ENCODE measurements at places on chromosomes 4 and X.

DNA sequence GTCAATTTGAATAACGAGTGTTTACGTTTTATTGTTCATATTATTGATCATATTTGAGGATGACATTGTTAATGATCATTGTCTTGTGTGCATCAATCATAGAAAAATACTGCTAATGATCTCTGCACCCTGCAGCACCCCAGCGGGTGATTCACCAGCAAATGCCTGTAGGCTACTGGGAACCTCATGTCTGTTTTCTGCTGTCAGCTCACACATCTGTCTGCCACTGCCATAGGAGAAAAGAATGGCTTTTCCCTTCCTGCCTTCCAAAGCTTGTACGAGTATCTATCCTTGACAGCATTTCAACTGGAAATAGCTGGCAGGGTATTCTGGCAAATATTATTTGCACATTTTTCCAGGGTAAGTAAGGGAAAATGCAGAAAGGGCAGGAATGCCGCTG, 272.1 kb upstream of the TRAM1L1 start:
- DNase-seq: no peak

- no peak for DNase-seq
Measured at GRCh38 chrX:23901060-23901459, 6.7 kb downstream of the APOO start.

GRCh38 chrX:134032441-134032840, 47.0 kb upstream of the GPC3 start:
- no peak for DNase-seq

DNA sequence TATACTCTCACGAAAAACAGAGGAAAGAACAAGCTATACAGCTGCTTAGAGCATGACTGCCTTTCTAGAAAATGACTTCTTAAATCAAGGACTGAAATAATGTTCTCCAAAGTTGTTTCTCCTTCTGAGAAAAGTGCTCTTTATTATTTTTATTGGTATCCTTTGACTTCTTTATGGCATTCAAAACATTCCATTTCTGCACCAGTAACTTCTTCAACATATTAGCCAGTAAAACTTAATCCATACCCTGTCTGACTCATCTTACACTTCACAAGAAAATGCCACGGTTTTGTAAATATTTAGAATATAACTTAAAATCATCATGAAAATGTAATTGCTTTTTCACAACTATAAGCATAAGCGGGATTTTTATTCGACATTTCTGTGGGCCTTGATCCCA, 180.4 kb downstream of the NR3C2 start:
- DNase-seq: no peak

- no peak for DNase-seq
Measured at GRCh38 chr4:187666697-187667494, 328.7 kb upstream of the ZFP42 start.

DNA sequence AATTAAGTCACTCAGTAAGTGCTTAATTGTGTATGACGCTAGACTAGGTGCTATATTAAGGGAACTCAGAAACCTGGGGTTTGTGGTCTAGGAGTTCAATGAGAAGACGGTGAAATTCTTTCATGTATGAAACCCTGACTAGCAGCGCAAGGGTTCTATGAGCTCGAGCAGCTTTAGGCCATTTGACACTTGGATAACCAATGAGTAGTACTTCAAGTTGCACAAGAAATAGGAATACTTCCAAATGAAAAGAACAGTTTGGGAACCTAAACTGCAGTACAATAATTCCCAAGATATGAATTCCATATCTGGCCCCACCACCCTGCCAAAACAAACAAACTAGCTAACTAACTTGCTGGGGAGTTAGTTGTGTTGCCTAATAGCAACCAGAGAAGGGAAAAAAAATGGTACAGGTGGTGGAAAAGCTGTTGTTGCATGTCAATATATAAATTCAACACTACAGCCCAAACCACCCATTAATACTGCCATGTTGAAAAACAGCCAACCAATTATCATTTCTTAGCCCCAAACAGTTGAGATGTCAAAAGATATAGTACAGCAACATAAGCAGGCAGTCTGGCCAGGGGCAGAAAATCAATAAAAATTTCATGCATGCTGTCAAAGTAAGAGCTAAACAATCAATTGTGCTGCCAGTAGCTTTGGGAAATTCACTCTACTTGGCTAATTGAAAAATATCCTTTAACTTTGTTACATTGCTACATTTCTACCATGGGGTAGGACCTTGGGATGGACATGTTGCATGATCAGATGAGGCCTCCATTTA, 54.6 kb upstream of the MCF2 start:
- no peak for DNase-seq

DNA sequence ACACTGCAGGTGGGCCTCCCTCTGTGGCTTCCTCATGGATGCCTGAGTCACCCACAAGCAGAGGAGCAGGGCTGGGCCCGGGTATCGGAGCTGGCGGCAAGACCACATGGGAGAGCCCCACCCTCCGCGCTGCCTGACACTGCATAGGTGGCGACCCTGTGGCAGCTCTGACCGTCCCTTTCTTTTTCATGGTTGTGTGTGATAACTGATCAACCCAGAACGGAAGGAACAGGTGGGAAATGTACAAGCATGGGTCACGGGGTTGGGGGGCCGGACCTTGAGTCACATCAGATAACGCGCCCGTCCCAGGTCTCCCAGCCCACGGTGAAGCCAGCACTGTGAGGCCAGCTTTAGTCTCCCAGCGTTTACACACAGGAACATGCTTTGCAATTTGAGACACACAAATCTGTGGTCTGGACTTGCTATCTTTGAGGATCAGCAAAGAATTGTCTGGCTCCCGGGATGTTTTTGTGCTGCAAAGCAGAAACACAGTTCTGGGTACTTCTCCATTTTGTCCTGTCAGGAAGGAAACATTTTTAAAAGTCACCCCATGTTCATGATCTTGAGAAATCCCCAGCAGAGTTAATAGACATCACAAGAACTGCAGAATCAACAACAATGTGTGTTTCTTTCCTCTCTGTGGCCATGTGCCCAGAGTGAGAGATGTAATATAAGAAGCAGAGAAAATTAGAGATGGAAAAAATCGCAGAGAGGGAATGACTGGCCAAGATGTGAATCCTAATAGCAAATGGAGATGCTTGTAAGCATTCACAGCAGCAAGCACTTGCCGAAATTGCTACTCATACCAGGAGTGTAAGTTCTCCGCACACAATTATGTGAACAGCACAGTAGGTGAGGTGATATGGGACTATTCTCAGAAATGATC, 70.1 kb upstream of the CBR4 start:
- DNase-seq: peak; percentile 11

DNA sequence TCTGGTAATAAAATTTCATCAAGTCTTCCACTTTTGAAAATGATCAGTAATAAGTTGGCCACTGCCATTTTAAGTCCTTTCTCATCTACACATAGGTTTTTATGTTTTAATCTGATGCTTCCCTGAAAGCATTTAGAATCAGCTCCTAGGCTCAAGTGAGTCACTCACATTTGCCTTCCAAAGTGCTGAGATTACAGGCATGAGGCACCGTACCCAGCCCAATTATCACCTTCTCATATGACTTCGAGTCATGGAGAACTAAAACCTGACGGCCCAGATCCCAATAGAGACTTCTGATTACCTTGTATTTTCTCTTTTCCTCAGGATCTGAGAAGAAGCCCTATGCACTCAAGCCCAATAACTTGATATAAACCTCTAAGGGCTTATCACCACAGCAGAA, 140.8 kb downstream of the OPHN1 start:
- DNase-seq: no peak

- no peak for DNase-seq
Measured at GRCh38 chr4:8770518-8771257, 101.0 kb downstream of the HMX1 start.

GRCh38 chr4:176393306-176394013, 73.7 kb downstream of the SPCS3 start:
- DNase-seq: no peak

GRCh38 chr4:151784706-151785105, 23.9 kb upstream of the GATB start:
- no peak for DNase-seq

- no peak for DNase-seq
Measured at GRCh38 chr4:24774452-24774851, 20.9 kb upstream of the SOD3 start.

- no peak for DNase-seq
Measured at GRCh38 chr4:107896158-107896645, 35.1 kb upstream of the CYP2U1 start.

GRCh38 chrX:18133605-18134004, 87.1 kb downstream of the BEND2 start:
- no peak for DNase-seq

DNA sequence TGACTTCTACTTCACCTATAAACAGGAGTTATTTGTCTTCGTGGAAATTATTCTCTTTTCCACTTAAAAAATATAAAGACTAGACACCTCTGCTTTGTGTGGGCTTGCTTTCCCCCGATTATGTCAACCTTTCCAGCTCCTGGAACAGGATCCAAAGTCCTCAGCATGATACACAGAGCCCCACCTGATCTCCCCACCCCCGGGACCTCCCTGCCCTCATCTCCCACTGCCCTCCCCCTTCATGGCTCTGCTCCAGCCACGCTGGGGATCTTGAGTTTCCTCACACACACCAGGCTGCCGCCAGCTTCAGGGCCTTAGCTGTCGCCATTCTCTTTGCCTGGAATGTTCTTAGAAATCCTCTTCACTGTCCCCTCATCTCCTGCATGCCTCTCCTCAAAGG, 55.3 kb downstream of the MBNL3 start:
- DNase-seq: no peak

DNA sequence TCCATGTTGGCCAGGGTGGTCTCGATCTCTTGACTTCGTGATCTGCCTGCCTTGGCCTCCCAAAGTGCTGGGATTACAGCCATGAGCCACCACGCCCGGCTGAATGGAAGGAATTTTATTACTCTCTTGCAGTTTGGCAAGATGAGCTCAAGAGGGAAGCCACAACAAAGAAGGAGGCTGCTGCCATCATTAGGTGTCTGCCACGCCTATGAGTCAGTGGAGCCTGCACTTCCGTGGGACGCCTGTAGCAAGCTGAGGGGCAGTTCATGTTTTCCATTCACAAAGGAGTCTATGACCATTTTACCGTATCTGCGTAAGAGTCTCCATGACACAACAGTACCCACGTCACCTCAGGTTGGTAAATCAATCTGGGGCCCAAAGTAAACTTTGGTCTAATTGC, 51.2 kb upstream of the CHRNA9 start:
- no peak for DNase-seq

DNA sequence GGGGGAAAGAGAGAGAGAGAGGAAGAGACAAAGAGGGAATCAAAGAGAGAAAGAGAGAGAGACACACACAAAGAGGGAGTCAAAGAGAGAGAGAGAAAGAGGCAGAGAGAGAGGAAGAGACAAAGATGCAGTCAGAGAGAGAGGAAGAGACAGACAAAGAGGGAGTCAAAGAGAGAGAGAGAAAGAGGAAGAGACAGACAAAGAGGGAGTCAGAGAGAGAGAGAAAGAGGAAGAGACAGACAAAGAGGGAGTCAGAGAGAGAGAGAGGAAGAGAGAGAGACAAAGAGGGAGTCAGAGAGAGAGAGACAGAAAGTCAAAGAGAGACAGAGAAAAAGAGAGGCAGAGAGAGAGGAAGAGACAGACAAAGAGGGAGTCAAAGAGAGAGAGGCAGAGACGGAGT, 45.5 kb downstream of the MAGEA9 start:
- no peak for DNase-seq

- no peak for DNase-seq
Measured at GRCh38 chrX:41116948-41117347, 31.7 kb downstream of the USP9X start.

DNA sequence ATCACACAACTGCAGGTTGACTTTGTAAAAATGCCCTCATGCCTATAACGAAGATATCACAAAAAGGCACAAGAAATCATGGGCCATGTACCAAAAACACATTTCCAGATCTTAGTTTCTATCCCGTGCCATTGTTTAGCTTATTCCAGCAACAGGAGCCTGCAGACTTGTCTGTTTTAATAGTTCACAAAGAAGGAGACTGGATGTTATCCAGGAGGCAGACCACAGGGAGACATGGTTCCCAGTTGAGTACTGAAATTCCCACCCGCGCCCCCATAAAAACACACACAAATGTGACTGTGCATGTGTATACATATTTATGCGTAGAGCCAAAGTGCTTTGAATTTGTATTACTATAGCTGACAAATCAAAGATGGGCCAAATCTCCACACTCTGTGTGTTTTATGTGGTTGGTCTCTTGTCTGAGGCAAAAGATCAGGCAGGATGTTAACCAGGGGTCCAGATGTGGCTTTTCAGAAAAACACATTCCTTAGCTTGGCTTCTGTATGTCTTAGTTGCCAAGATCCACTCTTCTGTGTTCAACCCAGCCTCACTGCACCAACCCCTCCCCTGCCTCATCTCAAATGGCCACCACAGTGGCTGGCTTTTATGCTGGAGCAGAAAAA, 469.2 kb upstream of the DIPK2B start:
- DNase-seq: no peak

- no peak for DNase-seq
Measured at GRCh38 chr4:120977435-120977997, 55.0 kb upstream of the PRDM5 start.

GRCh38 chrX:110944751-110945675, 149.4 kb upstream of the CHRDL1 start:
- no peak for DNase-seq

- no peak for DNase-seq
Measured at GRCh38 chrX:132489578-132490419, 961 bp upstream of the MBNL3 start.

DNA sequence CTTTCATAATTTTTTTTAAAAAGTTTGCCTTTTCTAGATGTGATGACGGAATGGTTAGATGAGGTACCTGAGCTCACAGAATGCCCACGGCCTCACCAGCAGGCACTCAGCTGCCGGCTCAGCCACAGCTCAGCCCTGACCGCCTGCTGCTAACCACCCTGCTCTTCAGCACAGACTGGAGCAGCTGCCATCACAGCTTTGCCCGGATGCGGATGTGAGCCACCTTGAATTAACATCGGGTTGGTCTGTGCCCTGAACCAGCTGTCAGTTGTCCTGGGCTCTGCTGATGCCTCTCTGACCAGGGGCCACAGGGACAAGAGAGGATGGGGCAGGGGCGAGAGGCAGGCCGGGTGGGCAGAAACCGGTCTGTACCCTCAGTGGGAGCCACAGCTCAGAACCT, 93.3 kb downstream of the HMX1 start:
- no peak for DNase-seq

- DNase-seq: no peak
Measured at GRCh38 chr4:117225471-117225870, 140.1 kb upstream of the TRAM1L1 start.

- no peak for DNase-seq
Measured at GRCh38 chr4:168021666-168022065, 70.7 kb upstream of the ANXA10 start.

GRCh38 chrX:148507418-148507817, 7.0 kb downstream of the AFF2 start:
- no peak for DNase-seq

GRCh38 chr4:184854673-184855072, 28.9 kb upstream of the ACSL1 start:
- no peak for DNase-seq

DNA sequence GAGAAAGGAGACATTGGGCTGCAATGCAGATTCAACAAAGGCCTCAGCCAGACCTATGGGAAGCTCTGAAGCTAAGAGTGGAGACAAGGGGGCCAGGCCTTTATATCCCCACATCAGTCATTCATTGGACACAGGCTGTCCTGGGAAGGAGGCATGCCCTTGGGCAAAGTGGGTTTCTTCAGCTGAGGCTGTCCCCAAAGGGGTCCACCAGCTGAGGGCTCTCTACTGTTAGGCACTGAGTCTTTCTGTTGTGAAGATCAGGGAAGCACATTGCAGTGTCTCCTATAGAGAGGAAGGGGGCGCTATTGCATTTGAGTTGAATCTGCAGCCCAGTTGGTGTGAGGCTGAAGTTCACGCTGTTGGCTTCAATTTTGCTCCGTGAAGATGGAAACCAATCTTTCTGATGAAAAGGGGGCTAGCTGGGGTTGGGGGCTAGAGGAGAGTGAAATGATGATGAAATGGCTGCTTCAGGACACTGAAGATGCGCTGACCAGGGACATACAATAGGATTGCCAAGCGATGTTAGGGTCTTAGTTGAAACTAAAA, 48.0 kb downstream of the SLC25A5 start:
- peak; percentile 76 for DNase-seq

Data from DMS 273 treated with DMSO at 0.1 percent for 48 hours (cell line).